ENCODE measurements at places on chromosomes 1 and 21.
A peak's percentile ranks its signal among the peaks of the same experiment; 100 is the strongest.

DNA sequence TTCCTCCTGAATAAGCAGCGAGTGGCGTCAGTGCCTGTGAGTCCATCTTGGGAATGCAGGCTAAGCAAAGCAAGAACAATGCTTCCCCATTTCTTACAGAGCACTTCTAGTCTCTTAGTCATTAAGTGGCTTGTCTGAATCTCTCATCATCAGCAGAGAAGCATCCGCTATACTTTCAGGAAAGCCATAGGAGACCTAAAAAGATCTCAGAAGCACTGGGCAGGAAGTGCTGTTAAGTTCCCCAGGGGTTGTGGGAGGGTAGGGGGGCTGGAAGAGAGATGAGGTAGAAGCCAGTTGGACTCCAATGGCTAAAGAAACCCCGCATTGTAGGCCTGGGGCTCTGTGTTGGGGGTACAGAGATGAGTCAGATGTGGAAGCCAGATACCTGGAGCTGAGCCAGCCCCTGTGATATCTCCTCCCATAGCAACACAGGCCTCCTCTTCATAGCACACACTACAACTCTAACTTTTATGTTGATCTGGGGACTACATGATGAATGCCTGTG, 44.9 kb downstream of the SYT6 start:
- no peak for DNase-seq

DNA sequence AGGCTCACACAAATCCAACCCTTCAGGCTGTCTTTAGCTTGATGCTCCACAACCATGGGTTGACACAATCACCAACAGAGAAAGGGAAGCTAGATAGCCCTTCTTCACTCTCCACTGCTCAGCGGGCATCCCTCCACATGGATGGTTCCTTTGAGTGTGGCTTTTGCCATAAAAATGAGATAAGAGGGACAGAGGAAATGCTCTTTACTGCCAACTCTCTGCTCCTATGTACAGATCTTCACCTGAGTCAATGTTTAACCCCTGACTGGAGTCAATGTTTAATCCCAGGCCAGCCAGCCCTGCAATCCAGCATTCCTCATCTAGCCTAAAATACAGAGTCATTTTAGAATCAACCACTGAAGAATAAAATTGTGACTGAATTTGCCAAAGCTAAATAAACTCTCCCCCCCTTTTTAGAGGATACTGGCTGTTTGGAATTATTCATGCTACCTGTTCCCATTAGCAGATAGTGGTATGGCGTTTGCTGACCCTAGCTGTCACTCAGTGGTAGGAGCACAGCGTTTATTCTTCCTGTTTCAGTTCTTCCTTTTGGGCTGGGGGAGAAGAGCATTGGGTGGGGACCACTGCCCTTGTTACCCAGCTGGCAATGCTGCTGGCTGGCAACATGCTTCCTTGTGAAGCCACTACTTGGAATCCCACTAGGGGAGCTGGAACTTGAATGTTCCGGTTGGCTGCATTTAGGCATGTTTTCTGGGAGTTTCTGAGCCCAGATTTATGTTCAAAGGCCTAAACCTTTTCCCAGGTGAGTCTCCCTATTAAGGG, 5.2 kb upstream of the PIGR start:
- DNase-seq: no peak

GRCh38 chr1:65330822-65331221, 21.5 kb downstream of the DNAJC6 start:
- no peak for DNase-seq

GRCh38 chr1:60765204-60765603, 317.2 kb upstream of the NFIA start:
- no peak for DNase-seq

- no peak for DNase-seq
These were observed 39.5 kb upstream of the FAM20B start for GRCh38 chr1:178986204-178986603.

DNA sequence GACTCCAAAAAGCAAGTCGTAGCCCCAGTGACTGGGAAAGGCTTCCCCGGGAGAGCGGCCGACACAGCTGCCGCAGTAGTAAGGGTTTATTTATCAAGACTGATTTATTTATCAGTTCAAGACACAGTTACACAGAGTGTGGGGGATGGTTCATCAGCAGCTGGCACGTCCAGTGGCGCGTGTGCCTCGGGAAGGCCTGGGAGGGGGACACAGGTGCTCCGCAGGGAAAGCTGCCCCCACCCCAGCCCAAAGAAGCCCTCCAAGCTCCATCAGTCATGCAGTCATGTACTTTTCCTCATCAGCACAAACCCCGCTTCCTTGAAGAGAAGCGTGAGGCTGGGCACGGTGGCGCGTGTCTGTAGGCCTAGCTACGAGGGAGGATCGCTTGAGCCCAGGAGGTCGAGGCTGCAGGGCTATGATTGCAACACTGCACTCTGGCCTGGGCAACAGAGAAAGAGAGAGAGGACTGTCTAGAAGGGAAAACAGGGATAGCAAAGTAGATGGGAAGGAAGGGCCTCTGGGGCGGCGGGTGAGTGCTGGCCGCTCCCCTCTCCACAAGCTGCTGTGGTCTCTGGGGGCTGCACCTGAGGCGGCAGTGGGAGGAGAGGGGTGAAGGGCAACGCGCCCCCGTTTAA, 53.2 kb downstream of the PRKCZ start:
- DNase-seq: no peak

- DNase-seq: peak; percentile 6
These were observed 111.7 kb upstream of the KCNJ6 start for GRCh38 chr21:38027901-38028498.

GRCh38 chr1:209585672-209586071, 2.2 kb downstream of the CAMK1G start:
- DNase-seq: no peak

DNA sequence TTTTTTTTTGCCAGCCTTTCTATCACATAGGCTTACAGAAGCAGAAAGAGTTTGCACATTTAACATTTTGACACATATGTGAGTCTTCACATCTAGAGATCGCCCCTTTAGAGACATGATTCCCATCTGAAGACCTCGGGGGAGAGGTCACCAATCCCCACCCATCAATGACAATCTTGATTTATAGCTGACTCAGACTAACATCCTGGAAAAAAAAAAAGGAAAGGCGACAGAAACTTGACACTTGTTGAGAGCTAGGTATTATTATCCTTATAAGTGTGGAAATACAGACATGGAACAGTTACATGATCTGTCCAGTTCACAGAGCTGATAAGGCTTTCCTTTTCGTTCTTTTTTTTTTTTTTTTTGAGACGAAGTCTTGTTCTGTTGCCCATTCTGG, 28.0 kb upstream of the NID1 start:
- no peak for DNase-seq

- no peak for DNase-seq
These were observed 29.4 kb upstream of the SOD1 start for GRCh38 chr21:31629972-31630711.

DNA sequence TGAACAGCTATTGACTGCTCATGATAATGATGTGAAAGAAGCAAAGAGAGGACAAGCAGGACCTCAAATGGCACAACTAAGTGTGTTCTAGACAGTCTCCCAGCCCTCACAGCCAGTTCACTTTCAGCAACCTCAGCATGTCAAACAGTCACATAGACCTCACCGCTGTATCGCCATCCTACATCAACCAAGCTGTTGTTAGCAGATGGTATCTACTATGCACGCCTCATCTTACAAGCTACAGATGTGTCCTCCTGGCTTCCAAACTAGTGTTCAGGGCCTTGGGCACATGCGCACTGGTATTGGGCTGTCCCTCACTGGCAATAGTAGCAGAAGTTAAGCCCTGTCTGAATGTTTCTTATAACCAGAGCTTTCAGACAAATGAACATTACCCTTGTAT, 28.4 kb downstream of the EVI5 start:
- DNase-seq: no peak

- no peak for DNase-seq
These were observed 13.2 kb upstream of the MSTO1 start for GRCh38 chr1:155596864-155597263.

DNA sequence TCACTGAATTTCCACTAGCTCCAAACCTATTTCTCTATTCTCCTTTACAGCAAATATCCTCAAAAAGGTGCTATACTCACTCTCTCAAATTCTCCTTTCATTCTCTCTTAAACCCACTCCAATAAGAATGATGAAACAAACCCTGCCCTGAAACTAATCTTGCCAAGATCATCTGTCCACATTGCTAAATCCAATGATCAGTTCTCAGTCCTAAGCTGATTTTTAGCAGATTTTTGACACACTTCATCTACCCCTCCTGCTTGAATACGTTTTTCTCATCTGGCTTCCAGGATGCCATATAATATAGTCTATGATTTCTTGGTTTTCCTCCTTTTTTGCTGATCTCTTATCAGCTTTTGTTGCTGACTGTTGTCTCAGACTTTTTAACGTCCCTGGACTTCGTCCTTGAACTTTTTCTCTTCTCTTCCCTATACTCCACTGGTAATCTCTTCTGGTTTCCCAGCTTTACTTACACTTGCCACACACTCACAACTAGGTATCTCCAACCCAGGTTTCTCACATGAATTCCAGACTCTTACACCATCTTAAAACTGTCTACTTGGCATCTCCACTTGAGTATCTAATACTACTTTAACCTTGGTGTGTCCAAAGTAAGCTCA, 35.3 kb downstream of the RERE start:
- no peak for DNase-seq

GRCh38 chr21:18387994-18388393, 15.6 kb downstream of the TMPRSS15 start:
- no peak for DNase-seq

DNA sequence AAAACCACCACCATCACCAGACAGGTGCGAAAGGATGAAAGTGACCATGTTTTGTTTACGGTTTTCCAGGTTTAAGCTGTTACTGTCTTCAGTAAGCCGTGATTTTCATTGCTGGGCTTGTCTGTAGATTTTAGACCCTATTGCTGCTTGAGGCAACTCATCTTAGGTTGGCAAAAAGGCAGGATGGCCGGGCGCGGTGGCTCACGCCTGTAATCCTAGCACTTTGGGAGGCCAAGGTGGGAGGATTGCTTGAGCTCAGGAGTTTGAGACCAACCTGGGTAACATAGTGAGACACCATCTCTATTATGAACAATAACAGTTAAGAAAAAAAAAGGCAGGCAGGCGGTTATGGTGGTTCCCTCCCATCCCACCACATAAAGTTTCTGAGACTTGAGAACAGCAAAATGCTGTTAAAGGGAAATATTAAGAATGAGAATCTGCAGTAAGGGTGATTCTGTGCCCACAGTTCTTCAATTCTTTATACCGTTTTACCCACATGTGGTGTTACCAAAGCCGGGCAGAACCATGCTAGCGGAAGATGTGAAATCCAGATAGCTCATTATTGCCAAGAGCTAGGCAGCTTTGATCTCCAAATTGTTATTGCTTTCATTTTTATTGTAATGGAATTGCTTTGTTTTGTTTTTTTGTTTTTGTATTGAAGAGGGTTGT, 34.5 kb upstream of the TDRD10 start:
- DNase-seq: no peak

DNA sequence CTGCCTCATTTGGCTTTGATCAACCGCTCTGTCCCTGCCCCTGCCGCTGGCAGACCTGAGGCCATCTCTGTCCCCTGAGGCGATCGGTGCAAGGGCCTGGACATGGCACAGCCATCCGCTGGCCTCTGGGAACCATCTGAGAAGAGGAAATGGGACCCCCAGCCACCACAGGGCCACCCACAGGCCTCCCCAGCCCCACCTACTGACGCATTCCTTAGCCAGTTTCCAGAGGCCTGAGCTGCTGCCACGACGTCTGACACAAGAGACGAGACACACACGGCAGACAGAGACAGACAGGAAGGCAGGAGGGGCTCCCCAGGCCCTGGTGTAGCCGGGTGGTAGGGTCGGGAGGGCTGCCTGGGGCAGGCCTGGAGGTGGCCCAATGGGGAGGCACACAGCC, 37.3 kb upstream of the EDN2 start:
- DNase-seq: no peak

DNA sequence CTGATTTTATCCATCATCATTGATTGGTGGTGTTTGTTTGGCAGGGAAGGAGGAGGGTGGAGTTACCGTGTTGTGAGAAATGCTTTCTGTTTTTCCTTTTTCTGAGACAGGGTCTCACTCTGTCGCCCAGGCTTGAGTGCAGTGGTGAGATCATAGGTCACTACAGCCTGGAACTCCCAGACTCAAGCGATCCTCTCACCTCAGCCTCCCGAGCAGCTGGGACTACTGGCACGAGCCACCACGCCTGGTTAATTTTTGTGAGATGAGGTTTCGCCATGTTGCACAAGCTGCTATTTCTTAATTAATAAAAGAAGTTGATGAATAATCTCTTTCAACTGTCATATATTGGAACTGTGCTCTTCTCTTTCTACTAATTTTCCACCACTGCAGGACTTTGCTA, 44.3 kb downstream of the HUNK start:
- DNase-seq: no peak

DNA sequence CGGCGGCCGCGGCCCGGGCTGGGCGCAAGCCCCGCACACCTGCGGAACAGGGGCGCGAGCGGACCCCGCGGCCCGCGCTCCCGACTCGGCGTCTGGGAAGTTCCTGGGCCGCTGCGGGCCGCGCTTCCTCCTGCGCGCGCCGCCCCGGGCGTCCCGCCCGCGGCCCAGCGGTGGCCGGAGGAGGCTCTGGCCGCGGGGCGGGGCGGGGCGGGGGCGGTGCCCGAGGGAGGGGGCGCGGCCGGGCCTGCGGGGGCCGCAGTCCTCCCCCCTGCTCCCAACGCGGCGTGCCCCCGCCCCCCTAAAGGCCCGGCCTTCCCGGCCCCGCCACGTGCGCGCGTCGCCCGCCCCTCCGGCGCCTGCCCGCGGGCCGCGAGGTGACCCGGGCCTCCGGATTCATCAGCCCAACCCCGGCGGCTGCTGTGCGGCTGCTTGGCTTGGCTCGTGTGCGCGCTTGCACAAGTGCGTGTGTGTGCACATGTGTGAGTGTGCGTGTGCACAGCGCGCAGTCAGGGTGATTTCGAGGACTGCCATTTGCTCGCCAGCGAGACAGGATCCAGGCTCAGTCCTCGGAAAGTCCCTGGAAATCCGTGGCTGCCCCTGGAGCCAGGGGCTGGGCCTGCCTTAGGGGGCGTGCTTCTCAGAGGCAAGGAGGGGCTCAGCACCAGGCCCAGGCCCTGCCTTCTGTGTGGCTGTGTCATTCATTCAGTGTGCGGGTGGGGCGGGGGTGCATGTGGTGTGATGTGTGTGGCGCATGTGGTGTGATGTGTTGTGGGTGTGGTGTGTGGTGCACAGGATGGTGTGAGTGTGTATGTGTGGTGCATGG, at the start of gene C2CD2:
C2CD2 (minus strand) TSS at position 188 of the 823 bp plus-strand sequence. CDS start 370 bp downstream, outside the sequence.
- DNase-seq: no peak

DNA sequence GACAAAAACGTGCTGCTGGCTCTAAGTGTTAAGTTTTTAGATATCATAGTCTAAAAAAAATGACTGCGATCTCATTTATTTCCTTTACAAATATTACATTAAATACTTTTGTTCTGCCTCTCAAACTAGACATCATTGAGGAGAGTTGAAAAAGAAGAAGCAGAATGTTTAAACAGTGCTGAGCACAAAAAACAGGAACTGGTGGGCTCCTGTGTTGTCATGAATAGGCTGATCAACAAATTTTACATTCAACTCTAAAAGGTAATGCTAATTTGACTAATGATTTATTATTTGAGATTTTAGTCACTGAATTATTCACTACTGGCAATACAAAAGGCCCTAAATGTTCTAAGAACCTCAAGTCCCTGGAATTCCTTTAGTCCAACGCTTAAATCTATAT, 66.1 kb downstream of the GPATCH2 start:
- no peak for DNase-seq

GRCh38 chr1:231338270-231339128, at the start of gene SPRTN:
Gene SPRTN, plus strand, starts transcription at chr1:231338293. Its CDS starts 91 bp downstream, at chr1:231338384.
- no peak for DNase-seq
